ENCODE measurements at places on chromosomes 7 and 10.

GRCh38 chr7:93592588-93593266 is 18.2 kb upstream of the CALCR start:
- DNase-seq, result no peak

GRCh38 chr7:33494474-33494873 is 365.1 kb downstream of the BBS9 start:
- DNase-seq, result no peak

- no peak for DNase-seq
Measured at GRCh38 chr7:6074612-6075380, 43.6 kb downstream of the ANKRD61 start.

DNA sequence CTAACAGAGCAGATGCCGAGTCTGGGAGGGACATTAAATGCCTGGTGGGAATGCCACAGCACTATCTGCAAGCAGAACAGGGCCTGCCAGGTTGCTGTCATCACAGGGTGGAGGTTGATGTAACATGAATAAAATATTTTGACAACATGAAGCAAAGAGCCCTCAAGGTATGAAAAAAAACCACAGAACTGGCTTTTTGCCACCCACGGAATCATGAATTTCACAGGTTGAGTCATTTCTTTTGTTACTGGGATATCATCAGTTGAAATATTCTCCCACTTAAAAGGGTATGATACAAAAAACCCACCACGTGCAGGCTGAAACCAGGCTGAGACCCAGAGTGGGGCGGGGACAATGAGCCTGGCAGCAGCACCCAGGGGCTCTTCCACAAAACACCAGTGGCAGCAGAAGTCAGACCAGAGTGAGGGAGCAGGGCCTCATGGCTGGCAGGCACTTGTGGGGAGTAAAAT is 220.1 kb downstream of the TNS3 start:
- DNase-seq, result no peak

GRCh38 chr7:76292213-76292573 is 10.3 kb upstream of the HSPB1 start:
- DNase-seq, result no peak

DNA sequence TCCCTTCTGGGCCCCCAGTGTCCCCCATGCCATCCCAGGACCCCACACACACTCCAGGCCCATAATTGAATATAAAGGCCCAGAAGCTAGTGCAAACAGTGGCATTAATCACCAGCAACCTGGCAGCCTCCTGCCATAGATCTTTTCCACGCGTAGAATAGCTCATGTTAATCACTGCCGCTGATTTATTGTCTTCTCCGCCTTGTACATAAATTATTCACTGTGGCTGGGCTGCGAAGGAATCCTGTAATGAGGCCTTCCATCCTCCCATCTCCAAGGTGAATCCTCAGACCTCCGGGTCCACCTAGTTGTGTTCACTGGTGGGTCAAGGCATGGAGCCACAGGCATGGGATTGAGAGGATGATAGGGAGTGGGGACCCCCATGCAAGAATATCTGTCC is 33.2 kb downstream of the KAZALD1 start:
- no peak for DNase-seq

Measured in GM13977 (cell line).